ENCODE measurements at places on chromosomes 12 and 14.

DNA sequence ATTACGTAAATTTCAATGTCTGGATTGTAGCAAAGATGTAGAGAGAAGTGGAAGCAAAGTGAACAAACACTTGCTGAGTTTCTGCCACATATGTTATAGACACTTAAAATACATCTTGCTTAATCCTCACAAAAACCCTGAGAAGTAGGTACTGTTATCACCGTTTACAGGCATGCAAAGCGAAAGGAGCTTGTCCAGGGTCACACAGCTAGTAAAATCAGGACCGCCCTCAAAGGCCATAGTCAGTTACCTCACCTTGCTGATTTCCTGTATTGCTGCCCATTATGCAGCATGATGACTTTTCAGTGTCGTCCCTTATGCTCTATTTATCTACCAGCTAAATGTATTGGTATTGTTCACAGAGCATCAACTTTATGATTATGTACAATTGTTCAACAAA is 39.8 kb downstream of the TRHDE start:
- DNase-seq, result no peak

DNA sequence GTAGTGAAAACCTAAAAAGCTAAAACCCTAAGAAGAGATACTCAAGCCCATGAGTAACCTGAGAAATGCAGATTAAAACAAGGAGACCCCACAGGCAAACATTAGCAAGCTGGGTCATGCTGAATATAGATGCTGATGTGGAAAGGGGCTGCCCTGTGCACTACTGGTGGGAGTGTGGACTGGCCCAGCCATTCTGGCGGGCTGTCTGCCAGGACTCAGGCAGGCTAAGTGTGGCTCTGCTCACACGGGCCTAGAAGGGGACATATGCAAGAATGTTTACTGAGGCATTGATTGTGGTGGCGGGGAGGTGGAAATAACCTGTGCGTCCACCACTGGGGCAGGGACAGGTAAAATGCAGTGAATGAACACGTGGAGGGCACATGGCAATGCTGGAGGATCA is 48.3 kb downstream of the SPTB start:
- no peak for DNase-seq

- DNase-seq, result no peak
These were observed 211.5 kb downstream of the PRKD1 start for GRCh38 chr14:29716150-29716549.

- no peak for DNase-seq
These were observed 439.0 kb upstream of the STXBP6 start for GRCh38 chr14:25488961-25489360.

DNA sequence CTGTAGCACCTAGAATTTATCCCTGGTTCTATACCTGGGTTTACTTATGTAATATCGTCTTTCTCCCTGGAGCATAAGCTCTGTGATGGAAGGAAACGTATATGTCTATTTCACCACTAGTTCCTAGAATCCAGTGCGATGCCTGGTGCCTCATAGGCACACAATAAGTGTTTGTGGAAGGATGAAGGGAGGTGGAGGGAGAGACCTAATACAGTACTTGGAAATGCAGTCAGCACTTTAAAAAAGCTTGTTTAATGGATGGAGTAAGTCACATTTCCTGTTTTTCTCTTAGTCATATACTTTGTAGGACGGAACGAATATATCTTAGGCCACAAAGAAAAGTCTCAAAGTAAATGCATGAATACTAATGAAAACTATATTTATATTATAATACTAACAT is 186.5 kb upstream of the HMGA2 start:
- no peak for DNase-seq

- no peak for DNase-seq
These were observed 80.9 kb downstream of the RPS6KA5 start for GRCh38 chr14:90979515-90979914.

GRCh38 chr12:22700106-22700505 is 75.1 kb downstream of the ETNK1 start:
- no peak for DNase-seq

GRCh38 chr12:12035229-12035628 is 35.5 kb upstream of the BCL2L14 start:
- DNase-seq, result no peak

GRCh38 chr12:22039361-22039760 is 6.7 kb upstream of the CMAS start:
- DNase-seq, result no peak

- no peak for DNase-seq
These were observed 325.6 kb downstream of the NUAK1 start for GRCh38 chr12:105813201-105813600.

DNA sequence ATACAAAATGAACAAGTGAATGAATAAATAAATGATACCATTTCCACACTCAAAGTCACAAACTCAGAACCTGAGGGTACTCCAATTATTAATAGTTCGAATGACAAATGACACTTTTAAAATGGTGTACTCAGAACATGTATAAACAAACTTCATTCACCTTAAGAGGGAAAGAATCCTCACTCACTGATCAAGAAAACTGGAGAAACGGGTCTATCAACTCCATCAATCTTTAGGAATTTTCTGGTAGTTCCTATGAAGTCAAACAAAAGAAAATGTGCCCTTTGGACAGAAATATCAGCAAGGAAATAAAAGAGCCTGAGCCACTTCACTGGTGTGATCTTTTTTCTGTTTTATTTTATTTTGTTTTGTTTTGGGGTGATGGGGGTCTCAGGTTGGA is 5.2 kb upstream of the NRDE2 start:
- DNase-seq, result no peak

- DNase-seq, result no peak
These were observed 1.6 kb upstream of the HHIPL1 start for GRCh38 chr14:99643343-99643742.

DNA sequence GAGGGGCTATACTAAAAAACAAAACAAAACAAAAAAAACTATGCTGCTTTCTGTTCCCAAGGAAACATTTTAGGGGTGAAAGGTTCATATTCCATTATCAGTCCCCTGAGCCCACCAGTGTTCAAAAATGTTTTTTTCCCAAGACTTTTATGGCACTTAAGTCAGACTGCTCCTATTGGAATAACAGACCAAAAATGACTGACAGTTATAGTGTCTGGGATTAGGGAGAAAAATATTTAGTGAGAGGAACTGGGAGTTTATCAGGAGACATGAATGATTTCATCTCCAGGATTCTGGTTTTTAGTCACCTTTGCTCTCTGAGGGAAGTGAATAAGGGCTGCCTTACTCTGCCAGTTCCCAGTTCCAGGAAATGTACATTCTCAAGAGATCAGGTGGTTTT is 68.0 kb downstream of the PDE3A start:
- DNase-seq, result no peak
